ENCODE measurements at places on chromosomes 16 and 17. TPM values are rescaled to one million over a fixed set of nuclear protein-coding genes. Genes with fewer than 3 reads are reported as not detected.

Gene PHOSPHO1
- 1.4 TPM for total RNA-seq

Gene CHRNE
- total RNA-seq, result 0.63 TPM

Gene GPR179
- total RNA-seq, result under 0.01 TPM

Gene CCL2
- 19.1 TPM for total RNA-seq

DNA sequence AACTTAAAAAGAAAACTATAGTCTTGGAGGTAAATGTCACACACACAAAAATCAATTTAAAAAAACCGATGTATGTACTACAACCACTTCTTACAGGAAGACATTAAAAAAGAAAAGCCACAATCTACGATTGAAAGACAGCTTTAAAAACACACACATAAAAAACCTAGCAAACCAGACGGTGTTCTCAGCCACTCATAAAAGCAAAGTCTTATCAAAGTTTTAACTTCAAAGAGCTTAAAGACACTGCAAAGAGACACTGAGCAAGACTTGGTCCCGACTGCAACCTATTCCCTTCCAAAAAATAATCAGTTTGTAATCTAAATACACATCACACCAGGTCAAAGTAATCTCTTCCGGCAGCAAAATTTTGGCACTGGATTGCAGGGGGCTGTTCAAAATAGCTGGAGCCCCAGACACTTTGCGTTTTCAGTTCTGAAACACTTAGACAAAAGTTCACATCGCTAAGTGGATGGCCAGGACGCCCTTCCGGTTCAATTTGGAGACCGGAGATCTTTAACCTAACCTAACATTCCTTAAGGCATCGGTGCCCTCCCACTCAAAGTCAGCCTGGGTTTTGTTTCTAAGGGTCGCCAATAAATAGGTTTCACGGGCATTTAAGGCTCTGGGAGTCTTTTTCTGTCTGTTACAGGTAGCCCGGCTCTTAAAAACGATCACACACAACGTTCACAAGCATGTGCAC lies 2.6 kb downstream of the ZCCHC14 start:
- H3K27ac ChIP-seq, result peak overlapping the region; percentile 77
- no peaks in the 10 kb centered on the region for H3K36me3 ChIP-seq
- no peak for DNase-seq
- H3K4me1 ChIP-seq, result peaks cover 74% of the 10 kb centered on the region
- H3K27me3 ChIP-seq, result no peaks in the 10 kb centered on the region

GRCh38 chr16:22358000-22358399 lies 16.4 kb downstream of the CDR2 start:
- H3K4me1 ChIP-seq, result peaks cover 32% of the 10 kb centered on the region
- H3K27me3 ChIP-seq, result no peaks in the 10 kb centered on the region
- no peaks in the 10 kb centered on the region for H3K36me3 ChIP-seq
- H3K27ac ChIP-seq, result peak overlapping the region; percentile 2

GRCh38 chr16:66961914-66962313 lies 848 bp downstream of the CES3 start:
- no peaks in the 10 kb centered on the region for H3K27me3 ChIP-seq
- H3K27ac ChIP-seq, result no peak overlapping the region
- no peaks in the 10 kb centered on the region for H3K36me3 ChIP-seq
- H3K4me3 ChIP-seq, result no peak overlapping the region

- H3K27ac ChIP-seq, result no peak overlapping the region
- no peak for DNase-seq
- no peaks in the 10 kb centered on the region for H3K27me3 ChIP-seq
- H3K36me3 ChIP-seq, result peaks cover 40% of the 10 kb centered on the region
- no peak overlapping the region for H3K4me3 ChIP-seq
Measured at GRCh38 chr17:80820331-80820730, 171.3 kb upstream of the CHMP6 start.

DNA sequence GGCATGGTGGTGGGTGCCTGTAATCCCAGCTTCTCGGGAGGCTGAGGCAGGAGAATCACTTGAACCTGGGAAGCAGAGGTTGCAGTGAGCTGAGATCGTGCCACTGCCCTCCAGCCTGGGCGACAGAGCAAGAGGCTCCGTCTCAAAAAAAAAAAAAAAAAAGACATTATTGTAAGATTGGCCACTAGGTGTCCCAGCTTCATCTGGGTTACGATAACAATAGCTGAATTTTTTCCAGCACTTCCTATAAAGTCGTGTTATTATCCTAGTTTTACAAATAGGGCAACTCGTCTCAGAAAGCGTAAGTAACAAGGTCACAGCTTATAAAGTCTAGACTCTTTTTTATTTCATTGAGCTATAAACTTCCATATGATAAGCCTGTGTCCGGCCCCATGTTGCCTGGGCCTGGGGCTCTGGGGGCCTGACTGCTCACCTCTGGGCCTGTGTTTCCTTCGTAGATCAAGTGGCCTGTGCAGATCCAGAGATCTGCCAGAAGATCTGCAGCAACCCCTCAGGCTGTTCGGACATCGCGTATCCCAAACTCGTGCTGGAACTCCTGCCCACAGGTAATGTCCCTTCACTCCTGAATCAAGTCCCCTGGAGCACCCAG lies 60.5 kb downstream of the SLC5A11 start:
- no peak overlapping the region for H3K27ac ChIP-seq
- no peaks in the 10 kb centered on the region for H3K4me1 ChIP-seq
- H3K36me3 ChIP-seq, result no peaks in the 10 kb centered on the region
- H3K4me3 ChIP-seq, result no peak overlapping the region

DNA sequence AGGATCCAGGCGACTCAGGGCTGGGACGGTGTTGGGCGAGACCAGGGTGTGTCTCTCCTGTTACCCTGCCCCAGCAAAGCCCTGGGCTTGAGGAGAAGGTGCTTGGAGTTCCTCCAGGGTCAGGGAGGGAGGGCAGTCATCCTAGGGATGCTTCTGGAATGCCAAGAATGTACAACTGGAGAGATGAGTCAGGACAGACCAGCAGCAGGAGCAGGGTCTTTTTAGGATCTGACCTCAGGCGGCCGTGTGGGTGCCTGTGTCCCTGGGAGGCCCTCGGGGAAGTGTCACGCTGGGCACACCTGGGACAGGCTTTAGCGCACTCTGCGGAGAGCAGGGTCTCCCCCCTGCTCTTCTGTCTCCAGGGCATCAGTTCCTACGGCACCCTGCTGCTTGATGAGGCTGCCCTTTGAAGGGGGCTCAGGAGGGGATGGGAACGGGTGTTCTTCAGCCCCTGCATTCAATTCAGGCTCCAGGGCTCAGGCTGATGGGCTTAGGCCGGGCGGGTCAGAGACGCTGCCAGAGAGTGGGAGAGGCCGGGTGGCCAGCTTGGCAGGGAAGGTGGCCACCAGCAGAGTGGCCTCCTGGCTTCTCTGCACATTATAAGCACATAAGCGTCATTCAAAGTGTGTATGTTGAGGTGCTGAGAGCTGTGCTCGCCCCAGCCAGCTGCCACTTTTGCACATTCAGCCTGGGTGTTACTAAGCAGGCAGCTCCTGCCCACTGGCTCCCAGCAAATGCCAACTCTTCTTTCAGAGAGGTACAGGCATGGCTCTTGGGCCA lies 8.4 kb upstream of the MTSS2 start:
- no peak for DNase-seq
- H3K27ac ChIP-seq, result peak overlapping the region; percentile 96
- H3K27me3 ChIP-seq, result no peaks in the 10 kb centered on the region
- H3K36me3 ChIP-seq, result peaks cover 6% of the 10 kb centered on the region
- peaks cover 95% of the 10 kb centered on the region for H3K4me1 ChIP-seq
- no peak overlapping the region for H3K4me3 ChIP-seq

DNA sequence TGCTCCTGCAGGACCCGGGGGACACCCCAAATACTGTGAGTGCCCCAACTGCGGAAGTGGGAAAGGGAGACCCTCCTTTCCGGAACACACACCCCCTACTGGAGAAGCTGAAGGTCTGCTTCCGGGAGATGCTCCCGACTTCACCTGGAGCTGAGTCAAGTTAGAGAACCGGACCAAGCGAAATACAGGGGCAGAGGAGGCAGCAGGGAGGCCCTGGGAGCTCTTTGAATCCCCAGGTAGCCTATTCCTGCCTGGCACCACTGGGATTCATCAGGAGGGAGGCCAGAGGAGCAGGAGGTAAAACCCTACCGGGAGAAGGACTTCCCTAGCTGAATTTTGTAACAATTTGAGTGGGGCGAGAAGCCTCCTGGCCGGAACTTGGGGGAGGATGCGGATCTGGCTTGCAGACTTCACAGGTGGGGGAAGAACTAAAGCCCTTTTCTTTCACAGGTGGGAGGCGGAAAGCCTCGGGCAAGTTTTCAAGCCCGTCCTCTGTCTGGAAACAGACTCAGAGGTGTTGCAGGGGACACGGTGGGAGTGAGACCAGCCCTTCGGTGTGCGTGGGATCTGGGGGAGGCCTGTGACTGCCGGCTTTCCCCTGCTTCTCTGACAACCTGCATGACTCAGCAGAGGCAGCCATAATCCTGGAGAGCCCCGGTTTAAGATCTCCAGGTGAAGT lies 22.4 kb upstream of the TEKT1 start:
- no peak overlapping the region for H3K27ac ChIP-seq
- no peaks in the 10 kb centered on the region for H3K27me3 ChIP-seq
- no peak overlapping the region for H3K4me3 ChIP-seq
- no peaks in the 10 kb centered on the region for H3K4me1 ChIP-seq
